Activated T-cell treated with anti-CD3 and anti-CD28 coated beads for 4 hours (primary cell): ENCODE measurements at places on chromosomes 13 and 19.
A peak's percentile ranks its signal among the peaks of the same experiment; 100 is the strongest.

GRCh38 chr19:16497837-16498236, 1.6 kb downstream of the C19orf44 start:
- no peak for DNase-seq

- DNase-seq: no peak
Observed at GRCh38 chr13:63853816-63854215, 2438.2 kb upstream of the PCDH20 start.

DNA sequence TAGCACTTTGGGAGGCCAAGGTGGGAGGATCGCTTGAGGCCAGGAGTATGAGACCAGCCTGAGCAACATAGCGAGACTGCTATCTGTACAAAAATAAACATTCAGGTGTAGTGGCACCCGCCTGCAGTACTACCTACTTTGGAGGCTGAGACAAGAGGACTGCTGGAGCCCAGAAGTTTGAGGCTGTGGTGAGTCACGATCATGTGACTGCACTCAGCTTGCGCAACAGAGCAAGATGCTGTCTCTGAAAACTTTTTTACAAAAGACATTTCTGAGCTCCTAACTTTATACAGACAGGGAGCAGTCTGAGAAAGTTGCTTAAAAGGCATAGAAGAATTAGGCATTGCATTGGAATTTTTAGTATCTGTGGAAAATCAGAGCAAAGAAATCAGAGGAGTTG, 10.4 kb upstream of the TBC1D4 start:
- no peak for DNase-seq

- no peak for DNase-seq
Observed at GRCh38 chr13:103715335-103715734, 649.1 kb upstream of the SLC10A2 start.

- no peak for DNase-seq
Observed at GRCh38 chr13:26653310-26653709, 95.8 kb downstream of the WASF3 start.

DNA sequence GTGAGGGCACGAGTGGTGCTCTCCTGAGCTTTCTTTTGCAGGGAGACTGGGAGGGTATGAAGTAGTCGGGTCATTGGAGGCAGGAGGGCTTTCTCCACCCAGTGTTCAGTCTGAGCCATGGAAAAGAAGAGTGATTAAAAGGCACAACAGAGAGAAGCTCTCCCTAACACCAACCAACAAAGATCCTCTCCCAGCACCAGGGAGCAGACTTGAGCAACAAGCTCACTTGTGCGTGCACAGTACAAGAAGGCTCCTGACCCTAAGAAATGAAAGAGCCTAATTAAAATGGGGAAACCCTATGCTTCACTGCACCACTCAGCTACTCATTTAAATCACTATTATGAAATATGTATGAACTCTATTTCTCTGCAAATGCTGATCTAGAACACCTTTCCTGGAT, 276.3 kb upstream of the SOX21 start:
- DNase-seq: no peak

DNA sequence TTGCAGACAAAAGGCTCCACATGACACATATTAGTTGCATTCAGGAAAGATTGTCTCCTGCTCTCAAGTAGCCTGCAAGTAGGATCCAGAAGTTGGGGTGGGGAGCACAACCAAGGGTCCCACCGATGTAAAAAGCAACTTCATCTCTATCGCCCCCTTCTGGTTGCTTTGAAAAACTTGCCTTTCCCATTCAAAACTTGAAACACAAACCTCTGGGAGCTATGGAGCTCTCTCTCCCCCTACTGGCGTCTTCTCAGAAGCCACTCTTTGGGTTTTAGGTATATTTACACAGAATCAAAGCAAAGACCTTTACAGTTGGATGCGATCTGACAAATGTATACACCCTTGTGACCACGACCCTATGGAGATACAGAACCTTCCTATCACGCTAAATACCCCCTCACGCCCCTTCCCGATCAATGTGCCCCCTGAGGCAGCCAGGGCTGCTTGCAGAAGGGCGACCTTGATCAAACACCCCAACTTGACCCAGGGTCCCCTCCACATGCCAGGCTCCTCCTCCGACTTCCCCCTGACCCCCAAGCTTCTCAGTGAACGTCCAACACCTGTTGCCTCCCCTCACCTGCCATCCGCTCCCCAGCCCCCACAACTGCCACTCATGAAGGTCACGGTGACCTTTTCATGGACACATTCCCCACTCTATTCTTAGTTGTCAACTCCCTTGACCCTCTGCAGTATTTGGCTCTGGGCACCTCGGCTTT, 10.1 kb downstream of the NOSIP start:
- DNase-seq: peak; percentile 60

DNA sequence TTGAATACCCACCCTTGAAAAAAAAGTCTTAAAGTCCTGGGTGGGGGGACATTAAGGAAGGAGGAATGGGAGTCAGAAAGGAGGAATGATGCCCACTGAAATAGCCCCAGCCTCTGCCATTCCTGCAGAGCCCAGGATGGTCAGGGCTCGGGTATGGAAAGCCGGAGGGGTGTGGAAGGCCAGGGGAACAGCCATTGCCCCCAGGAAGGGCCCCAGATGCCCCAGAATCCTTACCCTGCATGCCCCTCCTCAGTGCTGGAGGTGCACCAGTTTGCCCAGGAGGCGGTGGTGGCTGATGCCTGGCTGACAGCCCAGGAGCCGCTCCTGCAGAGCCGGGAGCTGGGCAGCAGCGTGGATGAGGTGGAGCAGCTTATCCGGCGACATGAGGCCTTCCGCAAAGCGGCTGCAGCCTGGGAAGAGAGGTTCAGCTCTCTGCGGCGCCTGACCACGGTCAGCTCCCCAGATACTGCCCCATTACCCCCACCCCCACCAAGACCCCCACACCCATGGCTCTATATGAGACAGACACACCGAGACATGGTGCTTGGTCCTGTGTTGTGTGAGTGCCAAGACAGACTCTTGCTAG, 10.7 kb upstream of the SHKBP1 start:
- no peak for DNase-seq

- DNase-seq: no peak
Observed at GRCh38 chr19:8069096-8069973, 16.8 kb downstream of the CCL25 start.

- peak; percentile 50 for DNase-seq
Observed at GRCh38 chr13:99980201-99980823, 1.3 kb upstream of the ZIC2 start.

GRCh38 chr19:40813182-40813581, 14.2 kb downstream of the EGLN2 start:
- DNase-seq: no peak

DNA sequence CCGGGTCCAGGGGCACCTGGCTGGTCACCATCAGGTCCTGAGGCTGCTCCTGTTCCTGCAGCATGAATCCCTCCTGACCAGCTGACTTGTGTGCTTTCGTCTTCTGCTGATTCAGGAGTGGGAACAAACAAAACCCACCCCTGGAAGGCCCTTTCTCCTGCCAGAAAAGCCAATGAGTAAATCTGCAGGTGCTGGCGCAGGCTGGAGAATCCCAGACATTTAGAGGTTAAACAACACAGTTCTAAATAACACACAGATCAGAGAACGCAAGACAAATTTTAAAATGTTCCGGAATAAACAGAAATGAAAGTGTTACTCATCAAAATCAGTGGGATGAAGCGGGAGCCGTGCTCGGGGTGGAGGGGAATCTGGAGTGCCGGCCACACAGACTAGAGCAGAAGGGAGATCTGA, 60.6 kb upstream of the C13orf46 start:
- no peak for DNase-seq

DNA sequence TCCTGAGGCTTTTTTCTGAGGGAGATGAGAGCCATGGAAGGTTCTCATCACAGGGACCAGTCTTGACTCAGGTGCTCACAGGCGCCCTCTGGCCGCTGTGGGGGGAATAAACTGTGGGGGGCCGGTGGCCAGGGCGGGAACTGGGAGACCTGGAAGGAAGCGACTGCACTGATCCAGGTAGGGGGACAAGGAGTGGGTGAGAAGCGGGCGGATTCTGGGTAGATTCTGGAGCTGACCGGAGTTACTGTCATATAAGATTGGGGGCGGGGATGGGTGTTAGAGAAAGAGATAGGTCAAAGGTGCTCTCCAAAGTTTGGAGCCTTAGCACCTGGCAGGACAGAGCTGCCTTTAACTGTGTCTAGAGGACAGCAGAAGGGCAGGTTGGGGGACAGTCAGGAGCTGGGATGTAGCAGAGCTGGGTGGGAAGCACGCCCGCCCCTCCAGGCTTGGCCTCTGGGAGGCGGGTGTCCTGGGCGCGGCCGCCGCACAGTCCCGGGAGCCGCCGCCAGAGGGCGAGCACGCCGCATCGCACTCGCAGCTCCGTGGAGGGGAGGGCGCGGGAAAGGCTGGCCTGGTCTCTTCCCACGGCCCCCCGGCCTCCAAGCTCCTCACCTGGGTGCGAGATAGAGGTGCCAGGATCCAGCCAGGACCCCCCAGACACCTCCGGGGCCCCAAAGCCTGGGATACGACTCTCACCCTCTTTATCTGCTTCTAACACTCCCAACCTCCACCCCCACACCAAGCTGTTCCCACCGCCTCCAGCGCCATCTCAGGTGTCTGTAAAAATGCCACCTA, 4.2 kb upstream of the DAND5 start:
- peak; percentile 79 for DNase-seq

- DNase-seq: no peak
Observed at GRCh38 chr13:114001331-114002008, 27.6 kb upstream of the C13orf46 start.

GRCh38 chr13:70960841-70961443, 852.7 kb upstream of the KLHL1 start:
- DNase-seq: no peak

DNA sequence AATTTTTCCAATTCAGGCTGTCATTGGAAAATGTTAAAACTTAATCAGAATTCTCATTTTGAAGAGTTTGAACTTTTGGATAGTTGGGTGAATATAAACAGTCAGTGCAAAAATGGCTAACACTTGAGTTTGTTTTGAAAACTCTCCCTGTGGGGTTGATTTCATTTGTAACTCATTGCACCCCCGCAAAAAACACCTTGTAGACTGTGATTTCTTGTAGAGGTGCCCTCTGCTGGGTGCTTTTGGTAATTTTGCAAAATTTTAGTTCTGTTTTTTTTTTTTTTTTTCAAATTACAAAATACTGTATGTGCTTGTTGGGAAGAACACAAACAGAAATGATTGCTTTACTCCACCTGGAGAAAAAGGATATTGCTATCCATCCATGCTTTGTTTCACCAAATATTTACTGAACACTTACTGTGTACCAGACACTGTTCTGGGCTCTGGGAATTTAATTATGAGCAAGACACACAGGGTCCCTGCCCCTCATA, 28.2 kb upstream of the GPI start:
- DNase-seq: peak; percentile 46

GRCh38 chr13:98647121-98647520, 70.2 kb upstream of the STK24 start:
- DNase-seq: no peak

- no peak for DNase-seq
Observed at GRCh38 chr19:1668486-1669270, 16.3 kb upstream of the TCF3 start.

- no peak for DNase-seq
Observed at GRCh38 chr19:30455881-30456280, 83.7 kb downstream of the ZNF536 start.

DNA sequence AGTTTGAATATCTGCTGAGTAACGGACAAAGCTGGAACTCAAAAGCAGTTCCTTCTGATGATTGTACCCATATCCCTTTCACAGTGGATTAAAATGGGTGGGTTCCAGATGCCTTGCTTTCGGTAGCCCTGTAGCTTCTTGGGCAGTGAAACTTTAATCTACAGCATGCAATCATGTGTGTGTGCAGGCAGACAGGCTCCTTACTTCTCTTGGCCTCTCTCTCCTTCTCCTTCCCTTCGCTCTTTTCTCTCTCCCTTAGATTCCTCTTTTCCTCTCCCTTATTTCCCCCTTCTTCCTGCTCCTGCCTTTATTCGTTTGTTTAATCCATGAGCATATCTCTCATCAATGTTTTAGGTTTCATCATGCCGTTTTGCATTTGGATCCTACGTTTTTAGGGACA, 8.1 kb downstream of the DGKH start:
- no peak for DNase-seq

DNA sequence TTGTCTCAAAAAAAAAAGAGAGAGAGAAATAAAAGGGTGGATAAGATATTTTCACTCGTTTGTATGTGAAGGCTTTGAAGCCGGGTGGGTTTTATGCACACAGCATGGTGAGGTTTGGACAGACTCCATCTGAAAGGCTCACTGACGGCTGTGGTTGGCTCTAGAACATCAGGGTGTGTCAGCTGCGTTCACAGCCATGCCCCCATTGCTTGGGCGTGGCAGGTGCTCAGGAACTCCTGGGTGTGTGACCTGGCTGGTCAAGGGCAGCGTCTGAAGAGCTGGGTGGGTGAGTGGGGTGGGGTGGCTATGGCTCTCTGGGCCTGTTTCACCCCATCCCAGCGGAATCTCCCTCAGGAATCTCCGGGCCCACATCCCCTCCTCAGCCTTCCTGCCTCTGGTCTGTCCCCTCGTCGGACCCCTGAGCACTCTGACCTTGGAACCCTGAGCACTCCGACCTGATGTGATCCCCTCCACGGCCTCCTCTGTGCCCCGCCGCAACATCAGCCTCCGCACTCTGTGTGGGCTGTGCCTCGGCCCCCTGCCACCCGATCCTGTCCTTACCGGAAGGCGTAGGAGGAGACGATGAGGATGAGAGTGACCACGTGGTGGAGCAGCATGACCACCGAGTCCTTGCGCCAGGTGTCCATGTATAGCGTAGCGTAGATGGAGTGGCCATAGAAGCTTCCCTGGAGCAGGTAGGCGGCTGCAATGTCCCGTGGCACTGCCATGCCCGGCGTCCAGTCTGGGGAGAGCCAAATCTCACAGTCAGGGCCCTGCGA, 12.2 kb downstream of the CERS1 start:
- no peak for DNase-seq

GRCh38 chr19:10620786-10621185, 4.6 kb upstream of the SLC44A2 start:
- no peak for DNase-seq

GRCh38 chr13:22027566-22027965, 356.7 kb downstream of the FGF9 start:
- no peak for DNase-seq

DNA sequence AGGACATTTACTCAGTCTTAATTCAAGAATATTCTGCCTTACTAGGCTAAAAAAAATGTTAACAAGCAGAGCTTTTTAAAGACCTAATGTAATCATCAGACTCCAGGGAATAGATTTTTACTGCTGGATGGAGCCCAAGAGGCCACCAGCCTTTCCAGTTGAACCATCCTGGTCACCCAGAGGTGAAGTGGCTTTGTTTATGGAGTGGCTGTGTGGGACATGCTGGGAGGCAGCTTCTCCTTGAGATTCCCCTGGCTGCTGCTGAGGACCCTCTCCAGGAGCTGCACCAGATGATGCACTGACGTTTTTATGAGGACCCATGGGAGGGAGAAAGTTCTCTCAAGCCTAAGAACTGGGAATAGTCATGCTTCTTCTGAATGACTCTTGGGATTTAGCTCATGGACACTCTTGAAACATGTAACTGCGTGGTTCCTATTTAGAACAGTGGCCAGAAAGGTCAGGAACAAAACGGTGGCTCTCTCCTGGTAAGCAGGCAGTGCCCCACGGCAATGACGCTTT, 205.9 kb upstream of the MIR17HG start:
- no peak for DNase-seq

GRCh38 chr13:78576261-78576660, 27.1 kb downstream of the POU4F1 start:
- no peak for DNase-seq
